ENCODE measurements at places on chromosomes 2 and 18.

DNA sequence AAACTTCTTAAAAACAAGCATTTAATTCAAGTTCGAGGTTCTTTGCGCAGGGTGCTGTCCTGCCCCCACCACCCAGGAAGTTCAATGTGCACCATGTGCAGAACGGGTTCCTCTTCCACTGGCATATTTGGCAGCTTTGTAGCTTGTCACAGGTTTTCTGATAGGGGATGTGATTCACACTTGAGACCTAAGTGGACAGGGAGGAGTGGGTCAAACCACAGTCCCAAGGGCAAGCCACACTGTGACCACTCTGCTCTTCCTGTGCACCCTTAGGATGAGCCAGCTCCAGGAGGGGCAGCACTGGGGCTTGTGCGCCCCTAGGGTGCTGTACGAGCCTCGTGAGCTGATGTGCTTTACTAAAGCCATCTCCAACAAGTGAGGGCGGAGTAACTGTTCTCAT, 82.5 kb downstream of the TGFA start:
- no peak for DNase-seq

- no peak for DNase-seq
These were observed 1.8 kb downstream of the GPD2 start for GRCh38 chr2:156437931-156438410.

DNA sequence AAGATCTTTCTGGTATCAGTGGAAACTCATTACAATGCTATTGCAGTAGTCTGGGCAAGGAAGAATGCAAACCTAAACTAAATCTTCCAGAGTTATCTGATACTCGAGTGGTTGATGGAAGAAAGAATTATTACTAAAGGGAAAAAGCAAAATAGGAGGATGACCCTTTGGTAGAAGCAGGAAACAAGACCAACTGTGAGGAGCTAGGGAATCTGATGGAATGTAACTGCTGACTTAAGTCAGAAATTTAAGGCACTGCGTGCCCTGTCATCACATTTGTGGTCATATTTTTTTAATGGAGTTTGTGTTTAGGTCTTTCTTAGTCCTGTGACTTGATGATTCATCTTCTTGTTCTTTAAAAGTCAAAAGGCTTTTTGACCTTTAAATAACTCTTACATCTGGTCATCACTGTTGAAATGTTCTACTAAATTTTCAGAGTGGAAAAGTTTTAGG, 36.5 kb upstream of the ARMC9 start:
- DNase-seq, result no peak

DNA sequence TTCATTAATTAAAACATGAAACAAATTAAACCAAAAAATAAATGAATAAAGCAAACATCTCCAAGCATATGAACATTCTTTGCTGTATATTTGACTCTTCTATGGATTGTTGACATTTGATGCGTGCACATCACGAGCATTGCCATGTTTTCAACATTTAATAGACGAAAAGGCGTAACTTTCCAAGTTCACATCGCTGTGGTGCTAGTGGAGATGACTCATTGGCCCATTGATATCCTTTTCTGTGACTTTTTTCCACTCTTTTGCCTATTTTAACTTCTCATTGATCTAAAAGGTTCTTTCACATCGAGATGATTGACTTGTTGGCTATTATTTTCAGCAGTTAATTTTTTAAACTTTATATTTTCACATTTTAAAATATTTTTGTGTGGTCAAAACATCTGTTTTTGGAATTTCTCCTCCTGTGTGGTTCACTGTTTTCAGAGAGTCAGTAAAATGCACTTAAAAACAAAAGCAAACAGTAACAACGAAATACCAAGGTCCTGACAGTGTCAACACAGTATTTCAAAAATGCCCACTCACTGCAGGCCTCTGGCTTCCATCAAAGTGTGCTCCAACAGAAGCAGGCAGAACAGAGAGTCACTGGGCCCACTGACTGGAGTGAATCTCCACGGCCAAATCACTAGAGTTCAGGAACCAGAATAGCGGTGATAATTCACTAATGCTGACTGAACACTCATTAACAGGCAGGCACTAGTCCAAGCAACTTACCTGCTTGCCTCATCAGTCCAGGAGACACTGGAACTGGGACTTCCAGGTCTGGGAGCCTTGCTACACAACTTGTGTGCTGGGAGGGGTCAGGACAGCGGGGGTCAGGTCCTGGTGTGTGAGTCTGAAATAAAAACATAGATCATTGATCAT, 372.2 kb upstream of the SMIM21 start:
- DNase-seq, result no peak

- no peak for DNase-seq
These were observed 269.3 kb upstream of the NCKAP5 start for GRCh38 chr2:133837441-133838094.

DNA sequence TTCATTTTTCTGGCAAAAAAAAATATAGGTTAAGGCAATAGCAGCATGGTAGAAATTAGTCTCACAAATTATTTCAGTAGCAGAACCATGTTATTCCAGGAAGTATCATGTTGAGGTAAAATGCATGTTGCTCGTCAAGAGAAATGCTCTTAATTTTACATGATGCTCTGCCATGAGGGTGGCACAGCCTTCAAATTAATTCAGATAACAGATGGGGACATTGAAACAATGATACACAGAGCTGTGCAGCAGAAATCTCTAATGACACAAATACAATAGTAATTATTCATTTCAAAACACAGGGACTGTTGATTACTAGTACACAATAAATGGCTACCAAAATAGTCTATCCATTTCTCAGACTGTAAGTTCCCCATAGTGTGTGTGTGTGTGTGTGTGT, 24.8 kb downstream of the GAREM1 start:
- no peak for DNase-seq

DNA sequence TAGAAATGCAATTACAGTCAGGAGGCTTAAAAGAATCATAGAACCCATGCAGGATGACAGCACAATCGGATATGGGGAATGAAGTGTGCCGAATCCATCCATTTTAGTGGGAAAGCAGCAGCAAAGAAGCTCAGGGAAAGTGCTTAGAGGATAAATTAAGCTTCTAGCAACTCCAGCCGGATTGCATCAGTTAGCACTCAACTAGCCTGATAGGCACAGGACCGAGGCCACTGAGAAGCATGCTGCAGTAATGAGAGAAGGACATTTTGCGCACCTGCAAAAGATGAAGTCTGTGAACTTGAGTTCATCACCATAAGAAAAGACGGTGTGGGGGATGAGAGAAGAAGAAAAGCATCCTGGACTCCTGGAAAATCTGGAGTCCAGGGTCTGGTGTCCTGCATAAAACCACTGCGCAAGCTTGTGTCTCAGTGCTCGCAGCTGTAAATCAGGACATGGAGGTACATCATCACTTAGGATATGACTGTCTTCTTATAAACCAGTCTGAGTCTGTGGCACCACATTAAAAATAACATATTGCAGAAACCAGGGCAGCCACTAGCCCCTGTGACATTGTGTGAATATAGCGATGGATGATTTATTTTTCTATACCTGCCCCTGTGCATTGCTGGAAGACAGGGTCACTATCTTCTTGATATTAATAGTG, 665.5 kb upstream of the SOX11 start:
- no peak for DNase-seq

- DNase-seq, result no peak
These were observed 3.7 kb downstream of the ALS2 start for GRCh38 chr2:201777043-201777442.

DNA sequence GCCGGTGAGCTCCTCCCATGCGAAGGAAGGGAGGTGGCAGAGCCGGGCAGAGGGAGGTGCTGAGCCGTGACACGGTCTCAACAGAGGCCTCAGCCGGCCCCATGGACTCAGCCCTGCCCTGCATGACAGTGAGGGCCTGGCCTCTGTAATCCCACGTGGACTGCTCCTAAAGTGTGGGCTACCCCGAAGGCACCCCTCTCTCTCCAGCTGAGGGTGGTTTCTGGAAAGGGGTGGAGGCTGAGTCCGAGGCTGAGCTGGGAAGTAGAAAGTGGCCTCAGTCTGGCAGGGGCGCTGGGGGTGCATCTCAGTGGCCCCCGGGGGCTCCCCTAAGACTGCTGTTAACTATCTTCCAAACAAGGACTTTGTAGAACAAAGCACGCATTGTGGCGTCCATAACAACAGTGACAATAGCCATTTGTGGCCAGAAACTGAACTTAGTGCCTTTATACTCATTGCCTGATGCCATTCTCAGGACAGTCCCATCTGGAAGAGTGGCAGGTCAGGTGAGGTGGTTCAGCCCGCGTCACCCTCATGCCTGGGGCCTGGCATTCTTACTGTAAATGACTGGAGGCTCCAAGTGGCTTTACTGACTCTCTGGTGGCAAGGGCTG, 192.4 kb downstream of the TWIST2 start:
- no peak for DNase-seq

DNA sequence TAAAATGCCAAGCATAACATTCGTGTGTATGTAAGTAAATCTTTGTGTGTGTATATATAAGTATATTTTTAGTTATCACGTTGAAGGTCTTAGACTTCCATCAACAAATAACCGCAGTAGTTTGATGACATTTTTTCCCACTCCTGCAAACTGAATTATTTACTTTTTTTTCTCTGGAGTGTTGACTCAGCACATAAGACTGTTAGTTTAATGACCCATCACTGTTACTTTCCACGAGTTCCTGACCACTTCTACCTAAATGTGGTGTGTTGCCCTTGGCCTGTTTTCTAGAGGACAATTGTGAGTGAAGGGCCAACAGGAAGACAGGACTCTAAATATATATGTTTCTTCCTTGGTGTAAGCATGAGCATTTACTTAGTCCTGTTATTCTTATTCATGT, 71.3 kb upstream of the TXNDC2 start:
- DNase-seq, result no peak

DNA sequence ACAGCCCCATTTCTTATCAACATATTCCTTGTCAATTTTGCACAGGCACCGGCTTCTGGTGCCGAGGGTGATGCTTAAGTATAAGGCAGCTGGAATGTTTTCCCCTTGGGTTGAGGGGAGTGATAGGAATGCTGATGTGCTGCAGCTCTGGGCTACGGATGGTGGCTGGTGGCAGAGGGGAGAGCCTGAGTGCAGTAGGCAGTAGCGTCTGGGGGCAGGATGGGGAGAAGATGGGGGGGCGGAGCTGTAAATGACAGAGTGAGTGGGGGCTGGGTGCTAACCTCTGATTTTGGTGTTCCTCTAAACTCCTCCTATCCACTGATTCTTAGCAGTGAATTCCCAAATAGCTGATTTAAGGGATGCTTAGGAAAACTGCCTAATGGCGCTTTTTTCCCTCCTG, 20.7 kb downstream of the TMEM178A start:
- no peak for DNase-seq

- DNase-seq, result no peak
These were observed 44.2 kb downstream of the WDPCP start for GRCh38 chr2:63544017-63544627.

Measured in activated T-cell treated with anti-CD3 and anti-CD28 coated beads, Interleukin-2, amount 50 U/mL, for 72 hours (primary cell).